Nephron progenitor cell (in vitro differentiated cells): ENCODE measurements at places on chromosomes 2 and 18.

DNA sequence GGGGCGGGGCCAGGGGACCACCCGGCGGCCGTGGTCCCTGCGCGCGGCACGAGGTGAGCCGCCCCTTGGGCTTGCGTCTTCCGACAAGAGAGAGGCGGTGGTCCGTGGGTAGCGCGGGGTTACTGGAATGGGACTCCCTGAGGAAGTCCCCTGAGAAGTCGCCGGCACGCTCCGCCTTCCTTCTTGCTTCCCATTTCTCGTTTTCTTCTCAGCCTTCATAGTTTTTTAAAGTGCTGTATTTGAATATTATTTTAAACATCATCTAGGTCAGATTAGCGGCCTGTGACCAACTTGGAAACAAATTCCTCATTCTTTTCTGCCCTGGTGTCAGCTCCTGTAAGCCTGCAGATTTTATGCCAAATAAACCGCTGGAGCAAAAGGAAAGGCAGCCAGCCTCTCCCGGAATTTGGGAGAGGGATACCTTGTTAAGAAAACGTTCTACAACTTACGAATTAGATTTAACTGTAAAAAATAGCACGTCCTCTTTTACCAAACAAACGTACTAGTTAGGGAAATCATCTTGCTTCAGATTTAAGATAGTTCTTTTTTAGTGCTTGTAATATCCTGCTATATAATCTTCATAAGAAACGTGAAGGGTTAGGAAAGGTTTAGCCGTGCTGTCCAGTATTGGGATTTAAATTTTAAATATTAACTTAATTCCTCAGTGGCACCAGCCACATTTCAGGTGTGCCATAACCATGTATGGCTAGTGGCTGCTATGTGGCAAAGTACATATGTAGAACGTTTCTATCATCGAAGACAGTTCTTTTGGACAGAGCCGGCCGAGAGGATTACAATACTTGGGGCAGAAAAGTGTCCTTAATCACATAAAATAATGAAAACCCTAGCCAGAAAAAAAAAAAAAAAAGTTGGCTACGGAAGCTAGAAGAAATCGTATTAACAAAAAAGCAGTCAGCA, 628 bp upstream of the PTPN2 start:
- no peak for DNase-seq

GRCh38 chr2:71821856-71822255, 325.8 kb downstream of the CYP26B1 start:
- no peak for DNase-seq

DNA sequence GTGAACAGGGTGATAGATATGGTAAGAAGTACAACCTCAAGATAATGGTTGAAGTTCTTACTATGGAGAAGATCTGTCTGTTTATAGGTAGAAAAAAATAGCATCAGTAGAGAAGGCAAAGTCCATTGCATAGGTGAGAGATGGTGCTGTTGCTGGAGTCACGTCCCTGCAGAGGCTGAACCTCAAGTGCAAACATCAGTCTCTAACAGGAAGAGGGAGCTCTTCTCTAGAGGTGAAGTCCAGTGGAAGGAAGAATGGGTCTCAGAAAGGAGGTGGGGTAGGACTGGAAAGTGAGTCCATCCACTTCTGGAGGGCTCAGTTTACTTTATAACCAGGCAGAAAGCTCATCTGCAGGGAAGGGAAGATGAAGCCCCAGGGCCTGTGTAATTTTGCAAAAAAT, 337.7 kb downstream of the MEIS1 start:
- DNase-seq: no peak

GRCh38 chr18:2256577-2256976, 314.7 kb downstream of the METTL4 start:
- DNase-seq: no peak

- DNase-seq: no peak
Measured at GRCh38 chr2:208127090-208127489, 2.5 kb downstream of the CRYGC start.

DNA sequence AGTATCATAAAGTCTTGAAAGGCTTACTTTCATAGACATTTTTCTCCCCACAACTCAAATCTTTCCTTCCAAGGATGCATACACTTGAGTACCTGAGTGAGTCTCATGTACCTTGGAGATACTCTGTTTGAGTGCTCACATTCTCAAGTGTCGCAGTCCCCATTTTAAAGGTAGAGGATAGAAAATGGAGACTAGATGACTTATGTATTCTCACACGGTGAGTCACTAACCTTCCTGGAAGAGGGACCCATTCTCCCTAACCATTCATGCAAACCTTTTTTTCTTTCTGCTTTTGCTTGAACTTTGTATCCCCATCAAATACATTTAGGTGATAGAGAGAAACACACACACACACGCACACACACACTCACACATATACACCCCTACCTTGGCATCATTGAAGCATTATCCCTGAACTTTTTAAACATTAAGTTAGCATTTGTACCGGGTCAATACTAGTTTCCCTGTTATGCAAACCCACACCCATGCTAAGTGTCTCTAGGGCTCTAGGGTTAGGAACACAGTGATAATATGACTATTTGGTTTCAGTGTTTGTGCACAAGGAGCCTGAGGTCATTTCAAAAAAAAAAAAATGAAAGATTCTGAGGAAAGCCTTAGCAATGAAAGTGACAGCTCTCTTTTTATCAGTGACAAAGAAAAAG, 236.2 kb downstream of the IKZF2 start:
- no peak for DNase-seq

GRCh38 chr2:100577777-100578176, 15.0 kb downstream of the PDCL3 start:
- DNase-seq: no peak

DNA sequence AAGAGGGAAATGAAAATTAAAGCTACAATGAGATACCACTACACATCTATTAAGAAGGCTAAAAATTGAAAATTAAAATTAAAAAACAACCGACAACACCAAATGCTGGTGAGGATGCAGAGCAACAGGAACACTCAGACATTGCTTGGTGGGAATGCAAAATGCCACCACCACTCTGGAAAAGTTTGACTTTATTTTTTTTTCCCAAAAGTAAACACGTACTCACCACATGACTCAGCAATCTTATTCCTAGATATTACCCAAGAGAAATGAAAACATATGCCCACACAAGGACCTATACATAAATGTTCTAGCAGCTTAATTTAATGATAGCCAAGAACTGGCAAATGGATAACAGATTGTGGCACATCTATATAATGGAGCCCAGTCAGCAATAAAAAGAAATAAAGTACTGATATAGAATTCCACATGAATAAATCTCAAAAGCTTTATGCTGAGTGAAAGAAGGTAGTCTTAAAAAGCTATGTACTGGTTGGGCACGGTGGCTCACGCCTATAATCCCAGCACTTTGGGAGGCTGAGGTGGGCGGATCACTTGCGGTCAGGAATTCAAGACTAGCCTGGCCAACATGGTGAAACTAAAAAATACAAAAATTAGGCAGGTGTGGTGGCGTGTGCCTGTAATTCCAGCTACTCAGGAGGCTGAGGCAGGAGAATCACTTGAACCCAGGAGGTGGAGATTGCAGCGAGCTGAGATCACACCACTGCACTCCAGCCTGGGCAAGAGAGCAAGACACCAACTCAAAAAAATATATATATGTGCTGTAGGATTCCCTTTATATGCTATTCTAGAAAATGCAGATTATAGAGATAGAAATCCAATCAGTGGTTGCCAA, 4.2 kb upstream of the PROC start:
- no peak for DNase-seq

- DNase-seq: no peak
Measured at GRCh38 chr2:209960045-209960444, 42.4 kb upstream of the RPE start.

- no peak for DNase-seq
Measured at GRCh38 chr18:62778976-62779869, 63.9 kb downstream of the PHLPP1 start.

DNA sequence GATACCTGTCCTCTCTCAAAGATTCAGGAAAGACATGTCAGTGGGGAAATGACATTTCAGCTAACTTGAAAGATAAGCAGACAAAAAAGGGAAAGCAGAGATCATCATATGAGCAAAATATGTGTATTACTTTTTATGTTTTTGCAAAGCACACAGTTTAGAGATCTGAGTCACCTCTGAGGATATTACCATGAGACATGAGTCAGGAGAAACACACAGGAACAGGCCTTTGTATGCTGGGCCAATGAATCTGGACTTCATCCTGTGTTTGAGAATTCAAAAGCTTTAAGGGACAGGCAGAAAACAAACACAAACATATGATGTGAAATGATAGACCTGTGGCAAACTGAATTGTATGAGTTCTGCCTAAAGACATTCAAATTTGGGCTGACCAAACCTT, 306.0 kb upstream of the EPC2 start:
- DNase-seq: no peak

DNA sequence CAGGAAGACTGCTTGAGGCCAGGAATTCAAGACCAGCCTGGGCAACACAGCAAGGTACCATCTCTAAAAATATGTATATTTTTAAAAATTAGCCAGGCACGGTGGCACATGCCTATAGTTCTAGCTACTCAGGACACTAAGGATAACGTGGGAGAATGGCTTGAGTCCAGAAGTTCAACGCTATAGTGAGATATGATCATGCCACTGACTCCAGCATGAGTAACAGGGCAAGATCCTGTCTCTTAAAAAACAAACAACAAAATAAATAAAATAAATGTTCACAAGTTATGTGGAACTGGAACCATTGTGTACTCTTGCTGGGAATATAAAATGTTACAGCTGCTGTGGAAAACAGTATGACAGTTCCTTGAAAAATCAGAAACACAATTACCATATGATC, 47.2 kb downstream of the USP34 start:
- no peak for DNase-seq

- no peak for DNase-seq
Measured at GRCh38 chr2:48148841-48149430, 242.6 kb upstream of the FBXO11 start.

- peak; percentile 66 for DNase-seq
Measured at GRCh38 chr2:179263446-179264367, 925 bp downstream of the SESTD1 start.

- DNase-seq: no peak
Measured at GRCh38 chr2:48221846-48222516, 308.0 kb upstream of the STON1 start.

DNA sequence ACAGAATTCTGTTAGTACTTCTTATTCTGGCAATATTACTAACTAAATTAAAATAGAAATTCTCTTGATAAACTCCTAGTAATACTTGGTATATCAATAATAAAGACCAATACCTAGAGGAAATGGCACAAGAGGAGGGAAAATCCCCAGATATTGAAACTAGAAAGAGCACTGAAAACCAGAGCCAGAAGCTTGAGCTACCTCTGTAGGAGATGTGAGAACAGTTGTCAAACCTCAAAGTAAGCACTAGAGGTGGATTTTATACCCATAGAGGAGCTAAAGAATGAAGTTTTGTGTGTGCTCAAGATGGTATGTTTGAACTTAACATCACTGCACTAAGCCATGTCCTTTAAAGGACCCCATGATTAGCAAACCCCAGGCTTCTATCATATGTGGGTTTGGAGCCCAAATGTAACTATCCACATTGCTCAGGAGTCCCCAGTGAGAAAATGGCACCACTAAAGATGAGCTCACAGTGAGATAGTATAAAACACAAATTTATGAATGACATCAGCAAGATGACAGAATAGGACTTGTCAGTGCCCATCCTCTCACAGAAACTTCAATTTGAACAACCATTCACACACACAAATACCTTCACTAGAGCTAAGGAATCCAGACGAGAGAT, 122.1 kb downstream of the PKP4 start:
- DNase-seq: no peak

DNA sequence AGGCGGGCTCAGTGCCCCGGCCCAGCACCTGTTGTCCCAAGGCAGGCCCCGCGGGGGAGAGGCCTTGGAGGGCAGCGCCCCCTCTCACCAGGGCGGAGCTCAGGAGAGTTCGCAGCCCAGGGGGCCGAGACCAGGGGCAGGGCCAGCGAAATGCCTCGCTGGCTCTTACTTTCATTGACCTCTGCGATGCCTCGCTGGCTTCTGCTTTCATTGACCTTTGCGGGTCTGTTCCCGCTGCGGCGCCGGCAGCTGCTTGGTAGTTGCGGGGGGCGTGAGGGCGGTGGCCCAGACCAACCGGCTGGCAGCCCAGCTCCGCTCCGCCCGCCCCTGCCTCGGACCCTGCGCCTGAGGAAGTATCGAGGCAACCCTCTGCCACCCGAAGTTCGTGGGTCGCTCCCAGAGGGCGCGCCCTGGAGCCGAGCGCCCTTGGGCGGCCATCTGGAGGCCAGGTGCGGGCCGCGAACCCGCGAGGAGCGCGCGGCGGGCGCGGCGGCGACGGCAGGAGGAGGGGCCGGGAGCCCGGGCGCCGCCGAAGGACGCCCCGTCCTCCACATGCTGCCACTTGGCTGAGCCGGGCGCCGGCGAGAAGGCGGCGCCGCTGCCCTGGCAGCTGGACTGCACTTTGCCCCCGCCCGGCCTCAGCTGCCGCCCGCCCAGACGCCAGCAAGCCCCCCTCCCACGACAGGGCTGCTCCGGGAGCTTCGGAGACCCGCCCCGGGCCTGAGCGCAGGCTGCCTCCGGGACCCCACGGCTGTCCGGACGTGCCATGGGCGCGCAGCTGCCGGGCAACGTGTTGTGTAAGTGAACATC, 118.0 kb upstream of the MSTN start:
- peak; percentile 73 for DNase-seq

DNA sequence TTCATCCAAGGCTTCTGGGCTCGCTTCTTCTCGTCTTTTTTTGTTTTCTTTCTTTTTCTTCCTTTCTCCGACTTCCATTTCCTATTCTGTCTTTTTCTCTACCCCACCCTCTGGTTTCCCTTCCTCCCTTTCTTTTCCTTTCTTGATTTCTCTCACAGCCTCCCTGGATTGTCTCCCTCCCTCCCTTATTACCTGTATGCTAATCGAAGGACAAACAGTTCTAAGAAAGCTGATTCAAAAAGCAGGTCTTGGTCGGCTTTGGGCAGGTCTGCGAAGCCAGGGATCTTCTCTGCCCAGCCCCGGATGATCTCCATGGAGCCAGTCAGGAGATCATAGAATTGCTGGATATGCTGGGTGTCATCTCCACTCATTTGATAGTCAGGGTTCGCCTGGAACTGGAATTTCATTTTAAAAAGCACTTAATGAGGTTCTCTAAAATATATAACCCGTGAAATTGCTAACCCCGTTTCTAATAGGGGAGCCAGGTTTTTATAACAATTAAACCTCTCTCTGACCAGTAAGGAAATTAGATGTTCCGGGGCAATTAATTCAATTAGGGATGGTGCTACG, 5.9 kb downstream of the NR4A2 start:
- no peak for DNase-seq

- no peak for DNase-seq
Measured at GRCh38 chr2:216392018-216392562, 19.8 kb upstream of the MARCHF4 start.

- DNase-seq: no peak
Measured at GRCh38 chr18:7524786-7525185, 42.3 kb upstream of the PTPRM start.
